ENCODE measurements at places on chromosomes 7 and 10.

- DNase-seq: no peak
Observed at GRCh38 chr7:37718585-37718984, 35.0 kb downstream of the GPR141 start.

DNA sequence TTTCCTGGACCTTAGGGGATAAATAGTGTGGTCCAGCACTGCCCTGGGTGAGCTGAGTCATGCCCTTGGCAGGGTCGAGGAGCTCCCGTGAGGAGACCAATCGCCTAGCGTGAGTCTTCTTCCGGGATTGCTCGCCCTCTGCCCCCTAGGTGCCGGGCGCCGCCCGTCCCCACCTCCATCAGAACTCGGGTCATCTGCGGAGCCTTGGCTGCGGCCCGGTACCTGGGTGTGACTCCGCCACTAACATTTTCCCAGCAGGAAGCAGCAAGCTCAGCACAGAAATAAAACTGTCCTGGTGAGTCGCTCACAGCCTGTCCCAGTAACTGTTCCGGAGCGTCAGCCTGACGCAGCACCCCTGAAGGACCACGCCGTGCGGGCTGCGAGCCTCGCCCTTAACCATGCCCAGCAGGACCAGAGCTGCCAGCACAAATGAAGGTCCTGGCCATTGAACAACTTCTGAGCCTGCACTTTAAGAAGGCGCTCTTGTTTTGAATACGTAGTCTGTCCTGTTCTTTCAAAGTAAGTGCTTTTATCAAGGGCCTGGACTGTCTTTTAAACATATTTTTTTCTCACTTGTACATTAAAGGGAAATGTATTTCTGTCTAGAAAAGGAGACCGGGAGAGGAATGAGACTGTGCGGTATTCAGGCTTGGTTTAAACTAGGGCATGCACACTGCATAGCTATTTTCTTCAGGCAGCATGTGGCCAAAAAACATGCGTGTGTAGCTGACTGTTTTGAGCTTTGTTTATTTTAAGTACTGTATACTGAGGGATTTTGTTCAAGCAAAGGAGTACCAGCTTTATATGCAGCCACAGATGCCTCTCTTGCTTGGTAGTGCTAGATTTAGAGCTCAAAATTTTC, 136.7 kb downstream of the HECW1 start:
- DNase-seq: no peak

- no peak for DNase-seq
Observed at GRCh38 chr10:32943854-32944661, 14.0 kb downstream of the ITGB1 start.

- DNase-seq: no peak
Observed at GRCh38 chr10:5788969-5789368, 24.3 kb downstream of the GDI2 start.

GRCh38 chr7:22137026-22137425, 191.3 kb upstream of the CDCA7L start:
- DNase-seq: no peak

DNA sequence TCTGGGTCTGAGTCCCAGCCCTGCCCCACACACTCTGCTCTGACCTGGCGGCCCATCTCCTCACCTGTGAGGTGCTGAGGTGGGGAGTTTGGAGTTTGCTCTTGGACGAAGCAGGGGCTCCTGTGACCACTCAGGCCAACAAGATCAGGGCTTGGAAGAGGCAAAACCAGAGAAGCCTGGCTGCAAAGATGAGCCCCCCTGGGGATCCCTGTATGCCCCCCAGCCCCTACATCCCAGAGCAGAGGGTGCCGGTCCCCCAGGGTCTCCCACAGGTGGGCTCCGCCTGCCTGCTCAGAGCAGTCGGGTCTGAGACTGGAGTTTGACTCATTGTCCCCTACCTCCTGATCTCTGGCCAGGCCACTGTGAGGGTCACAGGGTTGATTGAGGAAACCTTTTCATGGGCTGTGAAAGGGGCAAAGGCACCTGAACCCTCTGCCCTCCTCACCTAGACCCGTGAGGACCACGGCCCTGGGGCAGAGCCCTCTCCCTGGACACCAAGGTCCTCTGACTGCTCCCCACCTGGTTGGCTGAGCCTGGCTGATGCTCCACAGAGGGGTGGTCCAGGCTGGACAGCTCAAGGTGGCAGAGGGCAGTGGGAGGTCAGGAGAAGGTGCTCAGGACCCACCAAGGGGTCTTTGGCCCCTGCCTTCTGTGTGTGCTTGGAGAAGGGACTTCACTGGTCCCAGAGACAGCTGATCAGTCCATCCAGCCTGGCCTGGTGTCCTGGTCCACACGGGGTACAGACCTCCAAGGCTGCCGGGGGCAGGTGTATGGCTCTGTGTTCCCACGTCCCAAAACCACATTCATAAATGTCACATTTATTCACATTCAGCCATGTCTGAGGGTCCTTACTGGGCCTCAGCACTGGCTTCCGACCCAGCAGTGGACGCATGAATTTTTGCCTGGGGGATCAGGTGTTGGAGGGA, 9.1 kb upstream of the SCART1 start:
- DNase-seq: no peak

- DNase-seq: no peak
Observed at GRCh38 chr10:117094856-117095255, 43.2 kb downstream of the VAX1 start.

All from activated CD4-positive, CD25-positive, alpha-beta regulatory T cell treated with anti-CD3 and anti-CD28 coated beads, Interleukin-2, amount 50 U/mL, for 72 hours (primary cell).